ENCODE measurements at places on chromosomes 6 and 20. TPM values are rescaled to one million over a fixed set of nuclear protein-coding genes. Genes with fewer than 3 reads are reported as not detected.

Gene PCSK2
- not detected for total RNA-seq

Gene MEI4
- not detected for total RNA-seq

Gene SLC12A5
- 2.5 TPM for total RNA-seq

Gene NR2E1
- not detected for total RNA-seq

Gene RIPPLY2
- total RNA-seq = not detected

Gene GNRH2
- total RNA-seq = not detected

Gene PGM3
- 108 TPM for total RNA-seq

Gene SYCP2L
- not detected for total RNA-seq

Gene ZNF322
- total RNA-seq = 12.0 TPM

Gene CST5
- not detected for total RNA-seq

Gene MCHR2
- total RNA-seq = not detected

Gene SIRPA
- total RNA-seq = 20.1 TPM

Gene WFDC10B
- not detected for total RNA-seq

Gene CCN6
- total RNA-seq = 0.16 TPM

Gene PKIB
- total RNA-seq = 0.90 TPM

Gene LRP11
- total RNA-seq = 44.7 TPM

Gene SIRPB2
- not detected for total RNA-seq

Gene HS3ST5
- not detected for total RNA-seq

Gene SEMG1
- not detected for total RNA-seq

Gene ULBP3
- total RNA-seq = 19.3 TPM

Gene AURKA
- 20.1 TPM for total RNA-seq

Gene CDSN
- total RNA-seq = not detected

Gene CLIC5
- not detected for total RNA-seq

Gene NNAT
- total RNA-seq = 0.32 TPM

Gene MOXD1
- 2.9 TPM for total RNA-seq

Gene CABLES2
- 2.6 TPM for total RNA-seq

Gene BPIFA1
- total RNA-seq = not detected

Gene ZC3H12D
- 1.6 TPM for total RNA-seq

Gene HTR1E
- not detected for total RNA-seq

Gene C20orf202
- total RNA-seq = not detected

Gene FAM8A1
- 26.1 TPM for total RNA-seq

Gene ZSCAN23
- total RNA-seq = 0.36 TPM

Gene C20orf204
- not detected for total RNA-seq

Gene PFDN6
- 48.1 TPM for total RNA-seq

Gene ME1
- 21.7 TPM for total RNA-seq

Gene PPP1R14C
- 7.8 TPM for total RNA-seq

Gene CST2
- total RNA-seq = 0.16 TPM

Gene CRISP2
- total RNA-seq = not detected
